IPS-NIHi11 (cell line): ENCODE measurements at places on chromosomes 13 and 19.

GRCh38 chr19:11203194-11204075 lies 6.1 kb upstream of the KANK2 start:
- peak; percentile 94 for DNase-seq

DNA sequence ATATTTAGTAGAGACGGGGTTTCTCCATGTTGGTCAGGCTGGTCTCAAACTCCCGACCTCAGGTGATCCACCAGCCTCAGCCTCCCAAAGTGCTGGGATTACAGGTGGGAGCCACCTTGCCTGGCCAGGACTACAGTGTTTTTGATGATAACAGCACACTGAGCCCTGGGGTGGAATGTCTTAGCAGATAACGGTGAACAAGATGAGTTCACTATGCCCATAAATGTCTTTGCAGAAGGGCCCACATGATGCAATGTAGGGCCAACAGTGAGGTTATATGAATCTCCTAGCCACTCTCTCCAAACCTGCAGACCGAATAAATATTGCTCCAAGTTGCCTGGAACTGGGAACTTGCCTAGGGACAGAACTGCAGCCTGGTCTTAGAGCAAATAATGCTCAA lies 235.1 kb downstream of the COG6 start:
- no peak for DNase-seq

GRCh38 chr19:39542206-39542605 lies 2.2 kb upstream of the EID2 start:
- no peak for DNase-seq

GRCh38 chr13:33524086-33524485 lies 238.5 kb upstream of the STARD13 start:
- DNase-seq: no peak

GRCh38 chr19:29211562-29212355 lies 1.2 kb downstream of the UQCRFS1 start:
- no peak for DNase-seq

GRCh38 chr13:36130552-36131221 lies 495 bp downstream of the DCLK1 start:
- DNase-seq: peak; percentile 62

GRCh38 chr13:49655906-49656305 lies 27.6 kb downstream of the ARL11 start:
- no peak for DNase-seq

DNA sequence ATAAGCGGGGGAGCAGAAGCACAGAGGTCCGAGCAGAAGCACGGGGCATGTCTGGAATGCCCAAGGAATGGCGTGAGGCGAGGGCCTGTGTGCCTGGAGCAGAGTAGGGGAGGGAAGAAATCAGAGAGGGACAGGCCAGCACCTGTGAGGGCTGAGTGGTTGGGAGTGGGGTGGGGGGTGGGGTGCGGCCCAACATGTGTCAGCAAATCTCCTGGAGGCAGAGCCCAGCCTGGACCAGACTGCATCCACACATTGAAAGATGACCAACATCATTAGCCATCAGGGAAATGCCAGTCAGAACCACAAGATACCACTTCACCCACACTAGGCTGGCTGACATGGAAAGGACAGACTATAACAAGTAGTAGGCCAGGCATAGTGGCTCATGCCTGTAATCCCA lies 11.2 kb downstream of the CLASRP start:
- DNase-seq: no peak

- DNase-seq: no peak
Observed at GRCh38 chr13:92537471-92537870, 689.1 kb upstream of the GPC6 start.

DNA sequence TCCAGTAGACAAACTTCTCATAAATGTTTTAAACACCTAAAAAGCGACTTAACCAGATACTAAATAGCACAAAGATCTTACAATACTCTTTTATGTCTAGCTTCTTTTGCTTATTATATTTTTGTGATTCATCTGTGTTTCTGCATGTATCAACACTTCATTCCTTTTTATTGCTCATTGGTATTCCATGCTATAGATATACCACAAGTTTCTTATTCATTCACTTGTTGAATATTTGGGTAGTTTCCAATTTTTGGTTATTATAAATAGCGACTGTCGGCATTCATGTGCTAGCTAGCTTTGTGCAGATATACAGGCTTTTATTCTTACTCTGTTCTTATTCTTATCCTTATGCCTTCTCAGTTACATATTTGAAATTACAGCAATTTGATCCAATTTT lies 50.0 kb upstream of the RGCC start:
- DNase-seq: no peak

DNA sequence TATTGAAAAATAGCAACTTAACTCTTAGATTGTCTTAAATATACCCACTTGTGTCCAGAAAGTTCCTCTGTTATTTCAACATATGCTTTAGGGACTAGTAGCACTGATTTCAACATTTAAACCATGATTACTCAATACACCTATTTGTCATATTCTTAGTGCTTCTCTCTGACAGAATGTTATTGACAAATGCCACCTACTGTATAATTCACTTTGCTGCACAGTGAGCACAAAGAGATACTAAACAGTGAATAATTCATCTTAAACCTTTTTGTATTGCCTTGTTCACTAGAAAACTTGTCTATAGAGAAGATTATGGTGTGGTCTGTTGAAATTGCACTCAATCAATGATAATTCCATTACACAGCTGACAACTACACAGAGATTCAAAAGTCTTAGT lies 692.6 kb downstream of the PCDH17 start:
- DNase-seq: no peak

DNA sequence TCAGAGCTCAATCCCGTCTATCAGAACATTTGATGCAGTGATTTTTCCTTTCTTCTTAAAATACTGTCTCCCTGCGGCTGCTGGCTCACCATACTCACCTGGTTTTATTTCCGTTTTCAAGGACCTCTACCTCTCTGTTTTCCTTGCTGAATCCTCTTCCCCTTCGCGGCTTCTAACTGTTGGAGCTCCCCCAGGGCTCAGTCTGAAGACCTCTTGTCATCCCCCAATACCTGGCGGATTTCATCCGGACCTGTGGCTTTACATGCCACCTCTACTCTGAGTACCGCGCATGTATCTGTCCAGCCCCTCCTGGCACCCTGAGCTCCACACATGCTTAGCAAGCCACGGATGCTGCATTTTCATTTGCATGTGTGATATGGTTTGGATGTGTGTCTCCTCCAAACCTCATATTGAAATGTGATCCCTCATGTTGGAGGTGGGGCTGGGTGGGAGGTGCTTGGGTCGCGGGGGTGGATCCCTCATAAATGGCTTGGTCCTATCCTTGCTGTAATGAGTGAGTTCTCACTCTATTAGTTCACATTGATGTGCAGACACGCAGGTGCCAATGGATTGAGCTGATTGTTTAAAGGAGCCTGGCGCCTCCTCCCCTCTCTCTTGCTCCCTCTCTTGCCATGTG lies 106.2 kb upstream of the LSM14A start:
- no peak for DNase-seq

GRCh38 chr13:22176968-22177520 lies 506.2 kb downstream of the FGF9 start:
- no peak for DNase-seq

- DNase-seq: no peak
Observed at GRCh38 chr19:29876414-29876813, 64.6 kb downstream of the CCNE1 start.

DNA sequence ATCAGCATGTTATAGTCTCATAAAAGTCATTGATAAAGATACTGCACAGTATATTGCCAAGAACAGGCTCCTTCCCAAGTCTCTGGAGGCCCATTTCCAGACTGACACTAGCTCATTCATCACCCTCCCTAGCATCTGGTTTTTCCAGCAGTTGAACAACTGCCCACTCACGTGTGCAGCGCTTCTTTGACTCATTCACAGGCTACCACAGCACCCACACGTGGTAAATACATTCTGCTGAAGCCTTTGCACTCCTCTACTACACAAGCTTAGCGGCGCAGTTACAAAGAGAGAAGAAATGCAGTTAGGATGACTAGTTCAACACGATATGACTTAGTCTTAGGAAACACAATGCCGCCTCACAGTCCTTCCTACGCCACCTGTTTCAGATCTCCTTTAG lies 87.7 kb downstream of the DOCK9 start:
- no peak for DNase-seq

- DNase-seq: no peak
Observed at GRCh38 chr19:48639483-48640375, 2.5 kb upstream of the DBP start.

- no peak for DNase-seq
Observed at GRCh38 chr13:53953183-53953582, 924.6 kb downstream of the OLFM4 start.

- DNase-seq: no peak
Observed at GRCh38 chr19:36745870-36746269, 26.7 kb downstream of the ZNF850 start.

DNA sequence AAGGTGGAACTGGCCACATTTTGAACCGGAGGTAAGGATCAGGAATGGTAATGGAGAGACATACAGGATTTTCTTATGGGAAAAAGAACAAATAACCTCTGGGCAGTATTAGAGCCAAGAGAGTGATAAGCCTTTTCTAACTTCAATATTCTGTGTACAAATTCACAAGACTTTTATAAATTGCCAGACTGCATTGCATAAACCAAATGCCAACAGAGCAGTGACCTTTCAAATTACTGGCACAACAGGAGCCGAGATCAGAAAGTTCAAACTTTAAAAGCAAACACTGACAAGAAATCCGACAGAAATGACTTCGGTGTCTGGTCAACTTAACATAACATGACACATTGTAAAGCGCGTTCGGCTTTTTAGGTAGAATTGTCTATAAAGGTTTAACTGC lies 737.1 kb downstream of the GPC5 start:
- no peak for DNase-seq

- DNase-seq: no peak
Observed at GRCh38 chr19:44164327-44164672, 600 bp upstream of the ZNF226 start.
